ENCODE measurements at places on chromosomes 6 and 20.

GRCh38 chr20:62609811-62610757, 32.2 kb upstream of the SLCO4A1 start:
- DNase-seq: no peak

- no peak for DNase-seq
Observed at GRCh38 chr6:159582736-159583135, 110.3 kb downstream of the SOD2 start.

- DNase-seq: no peak
Observed at GRCh38 chr6:135853227-135853626, 1.7 kb downstream of the PDE7B start.

GRCh38 chr20:58004146-58004545, 224.3 kb downstream of the ANKRD60 start:
- DNase-seq: no peak

DNA sequence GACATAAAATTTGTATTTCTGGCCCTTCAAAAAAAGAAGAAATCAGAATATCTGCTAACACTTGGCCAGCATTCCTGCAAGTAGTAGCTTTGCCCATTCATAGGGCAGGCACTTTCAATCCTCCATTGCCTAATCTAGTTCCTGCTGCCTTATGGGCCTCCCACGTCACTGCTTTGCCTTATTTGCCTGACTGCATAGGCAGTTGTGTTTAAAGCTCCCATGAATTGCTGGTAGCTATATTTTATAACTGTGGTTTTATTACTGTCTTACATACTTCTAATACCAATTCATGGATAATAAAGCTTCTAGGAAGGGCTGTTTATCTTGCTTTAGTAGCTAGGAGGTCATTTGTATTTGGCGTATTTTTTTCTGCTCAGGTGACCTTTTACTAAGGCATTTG, 7.7 kb upstream of the SLC35A1 start:
- DNase-seq: no peak

Measured in SK-N-MC (cell line).